ENCODE measurements at places on chromosomes 13 and 19.

DNA sequence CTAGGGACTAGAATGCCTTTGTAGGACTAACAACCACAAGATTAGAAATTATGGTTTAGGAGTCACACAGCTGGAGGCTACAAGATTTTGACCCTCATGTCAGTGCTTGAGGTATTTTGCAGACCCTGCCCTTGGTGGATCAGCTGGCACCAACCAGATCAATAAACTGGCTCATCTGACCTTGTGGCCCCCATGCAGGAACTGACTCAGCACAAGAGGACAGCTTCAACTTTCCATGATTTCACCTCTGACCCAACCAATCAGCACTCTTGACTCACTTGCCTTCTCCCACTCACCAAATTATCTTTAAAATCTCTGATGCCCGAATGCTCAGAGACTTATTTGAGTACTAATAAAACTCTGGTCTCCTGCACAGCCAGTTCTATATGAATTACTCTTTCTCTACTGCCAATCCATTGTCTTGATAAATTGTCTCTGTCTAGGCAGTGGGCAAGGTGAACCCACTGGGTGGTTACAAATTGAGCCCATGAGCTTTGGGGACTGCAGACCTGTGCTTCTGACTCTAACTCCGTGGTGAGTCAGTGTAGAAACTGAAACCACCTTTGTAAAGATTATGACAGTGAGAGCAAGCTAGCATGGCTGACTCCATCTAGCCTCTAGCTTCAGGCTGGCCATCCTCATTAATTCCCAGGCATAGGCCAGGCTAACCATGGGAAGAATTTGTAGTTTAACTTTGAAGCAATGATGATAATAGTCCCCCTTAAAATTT, 33.9 kb upstream of the CEACAM8 start:
- DNase-seq: no peak

- no peak for DNase-seq
Measured at GRCh38 chr13:98938801-98939200, 39.1 kb downstream of the DOCK9 start.

DNA sequence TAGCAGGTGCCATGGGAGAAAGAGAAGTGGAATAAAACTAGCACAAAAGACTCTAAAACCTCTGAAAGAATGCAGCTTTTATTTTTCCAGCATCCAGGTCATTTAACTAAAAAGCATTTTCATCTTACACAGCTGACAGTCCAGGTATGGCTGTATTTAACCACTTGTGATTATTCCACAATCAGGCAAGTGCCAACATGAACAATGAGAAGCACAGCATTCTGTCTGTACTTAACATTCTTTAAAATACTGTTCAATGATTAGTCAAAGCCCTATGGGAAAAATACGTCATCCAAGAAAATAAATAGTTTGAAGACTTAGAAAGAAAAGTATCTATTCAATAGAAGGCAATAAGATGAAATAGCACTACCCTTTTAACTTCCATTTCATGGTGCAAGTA, 246.9 kb downstream of the LIG4 start:
- no peak for DNase-seq

- no peak for DNase-seq
Measured at GRCh38 chr19:38661996-38662395, 14.5 kb downstream of the ACTN4 start.

DNA sequence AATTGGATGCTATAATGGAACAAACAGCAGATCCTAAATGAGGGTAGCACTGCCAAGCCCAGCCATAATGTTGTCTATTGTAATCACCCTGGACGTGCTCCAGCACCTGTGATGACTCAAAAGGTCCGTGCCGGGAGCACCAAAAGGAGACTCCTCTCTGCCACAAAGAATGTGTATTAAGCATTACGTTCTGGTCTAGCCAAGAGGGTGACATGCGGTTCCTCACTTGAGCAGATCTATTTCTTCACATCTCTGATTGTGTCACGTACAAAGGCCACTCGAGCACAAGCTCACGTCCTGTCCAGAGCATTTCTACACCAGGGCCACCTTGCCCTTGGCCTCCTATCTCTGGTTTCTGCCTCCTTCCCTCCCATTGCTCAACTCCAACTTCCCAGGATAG, 219.9 kb upstream of the IRS2 start:
- no peak for DNase-seq

- DNase-seq: no peak
Measured at GRCh38 chr19:6473647-6474046, 7.9 kb downstream of the DENND1C start.

DNA sequence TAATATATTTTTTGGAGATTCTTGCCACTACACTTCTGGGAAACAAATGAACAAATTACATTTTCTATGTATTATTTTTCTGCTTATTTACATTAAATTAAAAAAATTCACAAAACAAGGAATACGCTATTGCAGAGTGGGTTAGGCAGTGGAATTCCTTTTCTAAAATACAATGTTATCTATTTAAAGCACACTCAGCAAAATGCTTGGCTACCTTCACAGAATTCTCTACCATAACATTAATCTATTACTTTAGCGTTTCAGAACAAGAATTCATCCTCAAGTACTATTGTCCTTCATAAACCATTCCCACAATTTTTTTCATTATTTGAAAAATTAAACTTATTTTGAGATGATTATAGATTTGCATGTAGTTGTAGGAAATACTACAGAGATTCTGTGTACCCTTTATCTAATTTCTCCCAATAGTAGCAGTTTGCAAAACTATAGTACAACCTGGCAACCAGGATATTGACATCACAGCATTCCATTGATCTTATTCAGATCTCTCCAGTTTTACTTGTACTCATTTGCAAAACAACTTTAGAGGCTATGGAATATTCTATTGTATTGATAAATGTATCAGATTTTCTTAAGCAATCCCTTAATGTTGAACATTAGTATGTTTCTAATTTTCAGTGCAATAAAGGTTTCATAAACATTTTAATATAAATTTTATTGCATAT, 120.9 kb downstream of the DLEU7 start:
- no peak for DNase-seq

- no peak for DNase-seq
Measured at GRCh38 chr19:4453232-4454179, 4.1 kb downstream of the UBXN6 start.

DNA sequence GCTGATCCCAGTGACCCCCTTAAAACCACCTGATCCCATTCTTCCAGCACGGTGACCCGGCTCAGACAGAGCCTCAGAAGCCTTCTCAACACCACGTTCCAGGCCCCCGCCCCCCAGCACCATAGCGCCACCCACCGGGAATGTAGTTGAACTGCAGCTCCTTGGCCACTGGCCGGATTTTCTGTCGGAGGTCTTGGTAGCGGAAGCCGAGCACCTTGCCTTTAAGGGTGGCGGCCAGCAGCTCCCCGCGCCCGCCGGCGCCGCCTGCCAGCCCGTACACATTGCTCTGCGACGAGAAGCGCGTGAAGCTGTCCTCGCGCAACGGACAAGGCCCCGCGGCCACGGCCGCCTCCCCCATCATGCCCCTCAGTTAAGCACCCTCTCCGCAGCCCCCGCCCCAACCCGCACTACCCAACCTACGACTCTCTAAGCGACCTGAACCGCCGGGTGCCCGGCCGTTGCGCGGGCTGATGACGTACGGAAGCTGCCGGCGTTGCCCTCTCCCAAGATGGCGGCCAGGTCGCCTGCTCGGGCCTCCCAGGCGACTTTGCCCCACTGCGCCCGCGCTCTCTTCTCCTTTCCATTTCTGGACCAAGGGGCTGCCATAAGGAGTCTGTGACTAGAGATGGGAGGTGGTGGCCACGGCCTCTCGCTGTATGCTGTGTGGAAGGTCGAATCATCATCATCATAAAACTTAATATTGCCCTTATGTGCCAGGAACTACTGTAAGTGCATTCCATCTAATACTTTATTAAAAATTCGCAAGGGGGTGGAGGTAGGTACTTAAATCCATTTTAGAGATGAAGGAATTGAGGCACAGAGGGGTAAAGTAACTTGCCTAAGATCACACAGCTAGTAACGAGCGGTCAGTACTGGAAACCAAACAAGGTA, at the start of gene KPTN:
TSS of gene KPTN (minus strand) at position 420 of the 891 bp plus-strand sequence. CDS start at position 361, 59 bp downstream.
- peak; percentile 73 for DNase-seq

- no peak for DNase-seq
Measured at GRCh38 chr13:94431987-94432386, 47.5 kb downstream of the DCT start.

- DNase-seq: no peak
Measured at GRCh38 chr13:36323951-36324566, 22.1 kb downstream of the SPART start.

DNA sequence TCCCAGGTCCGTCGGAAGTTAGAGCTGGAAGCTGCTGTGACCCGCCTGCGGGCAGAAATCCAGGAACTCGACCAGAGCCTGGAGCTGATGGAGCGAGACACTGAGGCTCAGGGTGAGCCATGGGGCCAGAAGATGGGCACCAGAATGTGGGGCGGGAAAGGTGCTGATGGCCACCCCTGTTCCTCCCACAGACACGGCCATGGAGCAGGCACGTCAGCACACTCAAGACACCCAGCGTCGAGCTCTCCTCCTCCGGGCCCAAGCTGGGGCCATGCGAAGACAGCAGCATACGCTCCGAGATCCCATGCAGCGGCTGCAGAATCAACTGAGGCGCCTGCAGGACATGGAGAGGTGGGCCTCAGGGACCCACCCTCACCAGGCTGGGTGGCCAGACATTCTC, 2.5 kb downstream of the HAUS5 start:
- DNase-seq: no peak

GRCh38 chr19:4173479-4174212, 8.7 kb downstream of the SIRT6 start:
- no peak for DNase-seq

- no peak for DNase-seq
Measured at GRCh38 chr19:57263244-57263741, 17.0 kb upstream of the ZNF460 start.

DNA sequence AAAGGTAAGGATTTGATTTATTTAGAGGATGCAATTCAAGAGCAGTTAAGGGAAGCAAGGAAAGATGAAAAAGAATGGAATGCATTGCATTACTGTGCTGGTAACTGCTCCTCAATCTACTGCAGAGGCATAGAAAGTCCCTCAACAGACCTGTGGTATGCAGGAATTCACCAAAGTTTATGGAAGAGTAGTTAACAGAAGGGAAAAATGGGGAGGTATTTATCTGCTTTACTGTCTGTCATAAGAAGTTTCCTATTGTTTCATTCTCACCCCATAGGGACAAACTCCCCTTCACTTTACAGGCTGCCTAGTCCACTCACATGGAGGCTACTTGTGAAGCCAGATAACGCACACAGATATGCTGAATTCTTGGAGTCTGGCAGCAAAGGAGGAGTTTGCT, 354.9 kb upstream of the SPRY2 start:
- DNase-seq: no peak

DNA sequence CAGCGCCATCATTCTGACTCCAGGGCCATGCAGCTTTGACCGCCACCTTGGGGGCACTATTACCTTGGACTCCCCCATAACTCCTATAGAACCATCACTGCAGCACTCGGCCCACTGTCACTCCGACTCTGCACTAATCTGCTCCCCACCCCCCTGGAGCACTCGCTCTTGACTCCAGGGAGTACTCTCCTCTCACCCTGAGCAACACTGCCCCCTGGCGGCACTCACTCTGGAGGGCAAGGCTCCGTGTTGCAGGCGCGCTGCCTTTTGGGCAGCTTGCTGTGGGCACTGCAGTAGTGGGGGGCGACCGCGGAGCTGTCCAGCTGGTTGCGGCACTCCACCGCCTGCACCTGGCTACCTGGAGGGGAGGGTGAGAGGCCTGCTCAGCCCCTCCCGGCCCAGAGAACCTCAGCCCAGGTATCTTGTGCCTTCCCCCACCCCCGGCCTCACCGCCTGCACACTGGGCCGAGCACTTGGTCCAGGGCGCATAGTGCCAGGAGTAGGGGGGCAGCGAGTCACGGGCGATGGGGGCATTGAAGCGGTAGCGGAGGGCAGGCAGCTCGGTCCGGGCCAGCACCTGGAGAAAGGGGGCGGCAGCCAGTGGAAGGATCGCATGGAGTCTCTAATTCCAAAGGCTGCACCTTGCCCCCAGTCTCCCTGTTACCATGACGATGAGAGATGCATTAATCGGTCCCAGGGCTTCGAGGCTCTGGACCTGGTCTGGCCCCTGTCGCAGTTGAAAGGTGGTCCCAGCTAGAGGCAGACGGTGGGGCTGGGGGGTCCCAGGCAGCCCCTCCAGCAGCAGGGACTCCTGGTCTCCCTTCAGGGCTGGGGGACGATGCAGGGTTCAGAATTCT, 8.9 kb upstream of the MYO1F start:
- no peak for DNase-seq

- no peak for DNase-seq
Measured at GRCh38 chr19:50843701-50844221, 10.4 kb upstream of the KLK15 start.

DNA sequence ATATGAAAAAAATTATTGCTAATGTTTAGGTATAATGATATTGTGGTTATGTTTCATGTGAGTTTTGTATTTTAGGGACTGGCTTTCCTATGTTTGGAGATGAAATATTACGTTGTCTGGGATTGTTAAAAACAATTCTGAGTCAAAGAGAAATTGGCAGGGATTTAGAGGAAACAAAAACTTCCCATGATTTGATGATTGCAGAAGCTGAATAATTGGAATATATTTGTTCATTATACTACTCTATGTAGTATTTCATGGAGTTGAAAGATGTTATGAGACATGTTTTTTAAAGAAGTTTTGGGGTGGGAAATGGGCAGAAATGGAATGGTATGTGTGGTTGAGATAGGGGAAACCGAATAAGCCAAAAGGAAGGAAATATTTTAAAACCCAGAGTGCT, 1392.9 kb downstream of the EFNB2 start:
- no peak for DNase-seq

GRCh38 chr19:13008926-13009787, 13.9 kb downstream of the NFIX start:
- no peak for DNase-seq

- DNase-seq: no peak
Measured at GRCh38 chr19:5621311-5621944, 1.1 kb downstream of the SAFB2 start.

- peak; percentile 45 for DNase-seq
Measured at GRCh38 chr19:47186446-47187334, 44.3 kb downstream of the BBC3 start.

DNA sequence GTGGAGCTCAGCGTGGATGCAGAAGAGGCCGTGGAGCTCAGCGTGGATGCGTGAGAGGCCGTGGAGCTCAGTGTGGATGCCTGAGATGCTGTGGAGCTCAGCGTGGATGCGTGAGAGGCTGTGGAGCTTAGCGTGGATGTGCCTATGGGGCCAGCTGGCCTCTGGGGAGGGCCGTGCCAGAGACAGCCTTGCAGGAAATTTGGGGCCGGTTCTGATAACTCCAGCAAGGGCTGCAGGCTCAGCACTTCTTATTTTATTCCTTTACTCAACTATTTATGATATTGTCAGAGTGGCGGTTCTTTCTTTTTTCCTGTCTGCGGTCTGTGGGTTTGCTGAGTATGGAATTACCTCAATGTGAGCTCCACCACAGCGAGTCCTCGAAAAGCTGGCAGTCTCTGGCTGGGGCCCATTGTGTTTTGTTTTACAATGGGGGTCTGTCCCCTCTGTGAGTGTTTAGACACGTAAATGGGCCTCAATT, 17.8 kb upstream of the TMEM255B start:
- DNase-seq: no peak

DNA sequence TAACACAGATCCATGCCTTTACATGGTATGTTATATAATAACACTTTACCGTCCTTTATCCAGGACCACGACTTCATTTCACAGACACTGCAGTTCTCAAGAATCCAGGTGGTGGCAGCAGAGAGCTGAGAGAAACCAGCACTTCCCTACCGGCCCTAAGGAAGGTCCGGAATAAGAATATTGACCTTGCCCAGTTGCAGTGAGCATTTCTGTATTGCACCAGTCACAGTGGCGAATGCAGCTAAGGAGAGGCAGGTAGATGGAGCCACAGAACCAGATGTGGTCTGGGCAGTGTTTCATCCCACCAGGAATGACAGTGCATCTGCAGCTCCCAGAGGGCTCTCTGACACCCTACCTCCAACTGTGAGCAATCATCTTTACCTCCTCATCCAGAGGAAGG, 44.6 kb downstream of the ZNF787 start:
- no peak for DNase-seq
